RWPE1 (cell line): ENCODE measurements at places on chromosomes 6 and 20.

DNA sequence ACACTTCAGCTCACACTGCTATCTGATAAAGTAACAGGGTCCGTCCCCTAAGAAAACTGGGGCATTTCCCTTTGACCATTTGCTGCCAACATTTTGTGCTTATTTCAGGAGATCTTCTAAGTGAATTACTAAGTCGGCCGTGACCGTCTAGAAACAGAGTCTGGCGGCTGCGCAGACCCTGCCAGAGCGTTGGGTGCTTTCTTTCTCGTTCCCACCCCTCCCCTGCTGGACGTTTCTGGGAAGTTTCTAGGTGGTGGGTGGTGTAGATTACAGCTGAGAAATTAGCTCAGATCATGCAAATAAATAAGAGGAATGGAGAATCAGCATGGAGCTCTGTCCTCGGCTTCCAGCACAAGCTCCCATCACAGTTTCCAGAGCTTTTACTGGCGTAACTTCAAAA lies 128.1 kb downstream of the MYLK4 start:
- no peak for DNase-seq

DNA sequence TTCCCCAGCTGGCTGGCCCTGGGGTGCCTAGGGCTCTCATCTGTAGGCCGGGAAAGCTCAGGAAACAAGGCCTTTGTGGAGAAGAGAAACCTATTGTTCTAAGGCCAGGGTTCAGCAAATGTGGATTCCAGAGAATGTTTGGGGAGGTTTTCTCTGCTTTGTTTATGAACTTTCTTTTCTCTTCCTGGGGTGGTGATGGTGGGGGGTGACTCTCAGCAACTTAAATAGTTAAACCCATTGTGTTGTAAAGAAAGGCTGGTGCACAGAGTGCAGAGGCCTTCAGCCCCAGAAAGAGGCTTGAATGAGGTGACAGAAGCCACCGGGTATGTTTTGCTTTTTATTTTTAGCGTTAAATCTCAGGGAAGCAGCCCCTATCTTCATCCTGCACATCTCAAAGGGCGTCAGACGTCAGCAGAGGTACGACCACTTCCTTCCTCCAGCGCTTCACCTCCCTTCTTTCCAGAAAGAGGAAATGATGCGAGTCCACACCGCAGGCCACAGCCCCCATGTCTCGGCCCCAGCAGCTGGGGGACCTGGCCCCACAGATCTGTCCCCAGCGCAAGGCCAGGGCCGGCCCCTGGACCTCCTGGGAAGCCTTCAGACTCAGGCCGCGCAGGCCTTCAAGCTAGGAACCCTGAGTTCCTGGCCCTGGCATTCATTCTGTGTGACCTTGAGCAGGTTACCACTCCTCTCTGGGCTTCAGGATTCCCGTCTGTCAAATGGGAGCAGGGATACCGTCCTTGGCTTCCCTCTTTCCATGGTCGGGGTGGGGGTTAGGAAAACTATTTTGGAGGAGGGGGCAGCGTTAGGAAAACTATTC lies 605 bp upstream of the PPP1R16B start:
- no peak for DNase-seq

- DNase-seq = no peak
These were observed 4.0 kb downstream of the GJA1 start for GRCh38 chr6:121439475-121439874.

DNA sequence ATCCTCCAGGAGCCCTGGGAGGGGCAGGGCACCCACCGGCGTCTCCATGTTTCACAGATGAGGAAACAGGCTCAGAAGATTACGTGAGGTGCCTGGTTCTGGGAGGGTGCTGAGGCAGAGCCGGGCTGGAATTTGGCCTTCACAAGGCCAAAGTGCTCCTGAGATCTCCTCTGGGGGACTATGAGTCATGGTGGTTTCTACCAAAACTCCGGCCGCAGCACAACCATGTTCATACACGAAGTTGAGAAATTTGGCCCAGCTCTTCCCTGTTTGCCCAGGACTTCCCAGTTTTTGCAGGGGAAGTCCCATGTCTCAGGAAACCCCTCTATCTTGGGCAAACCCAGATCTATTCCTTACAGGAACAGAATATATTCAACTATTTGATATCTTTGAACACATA lies 172.9 kb upstream of the CDYL start:
- peak; percentile 87 for DNase-seq
